Stimulated activated naive CD4-positive, alpha-beta T cell treated with Interleukin-2 at 50 U/mL for 16 hours (primary cell): ENCODE measurements at places on chromosomes 11 and 22.

DNA sequence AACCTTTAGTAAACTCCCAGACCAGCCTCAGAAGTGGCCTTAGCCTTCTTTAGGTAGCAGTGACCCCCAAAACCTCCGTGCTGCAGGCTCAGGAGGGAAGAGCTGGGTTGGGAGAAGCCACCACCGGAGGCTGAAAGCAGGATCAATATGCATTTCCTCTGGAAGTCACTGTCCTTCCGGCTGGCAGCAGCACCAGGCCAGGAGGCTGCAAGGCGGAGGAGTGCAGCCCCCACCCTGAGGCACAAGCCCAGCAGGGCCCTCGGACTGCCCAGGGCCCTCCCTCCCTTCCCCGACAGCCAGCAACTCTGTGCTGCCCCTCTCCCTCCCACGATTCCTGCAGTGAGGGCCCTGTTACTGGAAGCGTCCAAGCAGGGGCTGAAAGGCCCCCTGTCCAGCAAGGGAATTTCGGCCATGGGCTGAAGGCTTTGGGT, 3.2 kb upstream of the NRXN2 start:
- no peak for DNase-seq

DNA sequence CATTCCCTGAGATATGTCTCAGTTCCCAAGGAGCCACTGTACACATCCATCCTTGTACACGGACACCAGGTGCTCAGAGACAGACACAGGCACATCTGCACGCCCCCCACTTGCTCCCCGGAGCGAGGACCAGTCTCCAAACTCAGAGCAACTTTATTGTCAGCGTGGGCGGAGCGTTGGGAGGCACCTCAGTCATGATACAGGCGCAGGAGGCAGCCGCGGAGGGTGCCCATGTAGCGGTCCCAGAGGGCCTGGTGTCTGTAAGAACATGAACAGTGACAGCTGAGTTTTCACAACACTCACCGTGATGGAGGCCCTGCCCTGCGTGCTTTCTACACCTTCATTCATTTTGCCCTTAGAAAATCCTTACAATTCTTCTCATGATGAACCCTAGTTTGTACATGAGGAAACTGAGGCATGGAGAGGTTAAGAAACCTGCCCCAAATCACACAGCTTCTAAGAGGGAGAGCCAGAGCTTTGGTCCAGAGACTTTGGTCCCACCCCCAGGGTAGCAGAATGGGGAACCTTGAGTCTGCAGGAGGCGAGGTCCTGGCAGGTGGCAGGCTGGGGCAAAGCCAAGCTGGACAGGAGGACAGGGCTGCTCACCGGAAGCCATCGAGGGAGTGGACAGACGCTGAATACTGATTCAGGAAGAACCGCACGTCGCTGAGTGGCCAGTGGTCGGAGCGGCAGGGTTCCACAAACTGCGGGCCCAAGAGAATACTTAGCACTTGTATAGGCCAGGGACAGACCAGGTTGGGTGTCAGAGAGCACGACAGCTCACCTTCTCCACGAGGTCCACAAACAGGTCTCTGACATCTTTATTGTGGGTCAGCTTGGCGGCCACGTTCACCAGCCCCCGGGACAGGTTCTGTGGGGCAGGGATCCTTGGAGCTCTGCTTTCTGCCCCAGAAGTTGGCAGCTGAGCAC, 4.2 kb downstream of the FIBP start:
- no peak for DNase-seq

GRCh38 chr11:78830277-78830819, 255.7 kb upstream of the NARS2 start:
- DNase-seq = no peak

DNA sequence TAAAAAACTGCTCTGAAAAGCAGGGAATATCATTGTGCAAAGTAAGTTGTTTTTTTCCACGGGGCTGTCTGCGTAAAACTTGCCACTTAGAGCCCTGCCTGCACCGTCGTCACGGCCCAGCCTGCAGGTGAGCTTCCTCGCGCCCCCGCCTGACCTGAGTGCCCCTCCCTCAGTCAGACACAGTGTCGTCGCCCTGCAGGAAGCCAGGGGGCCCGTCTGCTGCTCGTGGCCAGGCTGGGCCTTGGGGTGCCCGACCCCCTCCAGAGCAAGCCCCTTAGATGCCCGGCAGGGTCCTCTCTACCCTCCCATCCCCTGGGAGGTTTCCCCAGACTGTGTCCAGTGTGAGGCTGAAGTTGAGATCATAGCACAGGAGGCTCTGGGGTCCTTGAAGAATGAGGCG, 31.6 kb downstream of the SBF1 start:
- DNase-seq = no peak

GRCh38 chr22:32531228-32531627, 56.6 kb downstream of the FBXO7 start:
- no peak for DNase-seq

DNA sequence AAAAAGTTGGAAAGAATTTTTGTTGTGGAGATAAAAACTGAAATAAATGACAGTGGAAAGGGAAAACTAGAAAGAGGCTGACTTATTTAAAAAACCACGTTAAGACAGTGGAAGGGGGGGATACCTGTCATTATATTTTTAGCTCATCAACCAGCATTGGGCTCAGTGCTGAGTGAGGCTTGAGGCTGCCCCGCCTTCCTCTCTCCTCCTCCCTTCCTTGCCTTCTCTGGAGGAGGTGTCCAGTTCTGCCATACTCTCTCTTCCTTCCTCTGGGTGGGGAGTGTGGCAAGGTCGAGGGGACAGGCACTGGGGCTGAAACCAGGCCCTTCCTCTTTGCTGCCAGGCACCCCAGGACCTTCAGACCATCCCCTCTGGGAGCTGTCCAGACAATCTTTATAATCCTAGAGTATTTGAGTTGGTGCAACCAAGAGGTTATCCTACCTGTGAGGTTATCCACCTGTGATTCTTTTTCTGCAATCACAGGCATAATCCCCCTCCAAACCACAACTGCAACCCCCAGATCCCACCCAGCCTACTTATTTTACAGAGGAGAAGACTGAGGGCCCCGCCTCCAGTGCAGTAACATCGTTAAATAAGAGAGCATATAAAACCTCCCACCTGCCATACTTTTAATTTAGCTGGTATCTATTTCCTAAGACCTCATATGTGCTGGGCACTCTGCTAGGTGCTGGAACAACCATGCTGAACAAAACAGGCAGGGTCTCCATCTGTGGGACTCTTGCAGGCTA, 578.5 kb downstream of the BUD13 start:
- no peak for DNase-seq

DNA sequence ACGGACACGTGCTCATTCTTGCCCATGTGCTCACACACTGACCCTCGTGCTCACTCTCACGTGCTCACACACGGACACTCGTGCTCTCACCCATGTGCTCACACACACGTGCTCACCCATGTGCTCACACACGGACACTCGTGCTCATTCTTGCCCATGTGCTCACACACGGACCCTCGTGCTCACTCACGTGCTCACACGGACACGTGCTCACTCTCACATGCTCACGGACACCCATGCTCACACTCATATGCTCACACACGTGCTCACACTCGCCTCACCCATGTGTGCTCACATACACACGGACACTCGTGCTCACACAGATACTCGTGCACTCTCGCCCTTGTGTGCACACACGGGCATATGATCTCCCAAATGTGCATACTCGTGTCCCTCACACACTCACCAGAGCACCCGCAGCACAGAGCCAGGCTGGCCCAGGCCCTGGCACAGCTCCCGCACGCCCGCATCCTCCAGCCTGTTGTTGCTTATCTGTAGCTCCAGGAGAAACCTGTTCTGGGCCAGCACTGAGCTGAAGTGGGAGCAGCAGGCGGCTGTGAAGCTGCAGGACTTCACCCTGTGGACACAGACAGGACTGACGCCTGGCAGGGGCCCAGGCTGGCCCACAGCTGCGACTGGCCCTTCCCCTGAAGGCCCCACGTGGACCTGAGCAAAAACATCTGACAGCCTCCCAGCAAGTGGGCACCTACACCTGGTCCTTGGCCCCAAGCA, 9.3 kb downstream of the RNH1 start:
- DNase-seq = no peak

DNA sequence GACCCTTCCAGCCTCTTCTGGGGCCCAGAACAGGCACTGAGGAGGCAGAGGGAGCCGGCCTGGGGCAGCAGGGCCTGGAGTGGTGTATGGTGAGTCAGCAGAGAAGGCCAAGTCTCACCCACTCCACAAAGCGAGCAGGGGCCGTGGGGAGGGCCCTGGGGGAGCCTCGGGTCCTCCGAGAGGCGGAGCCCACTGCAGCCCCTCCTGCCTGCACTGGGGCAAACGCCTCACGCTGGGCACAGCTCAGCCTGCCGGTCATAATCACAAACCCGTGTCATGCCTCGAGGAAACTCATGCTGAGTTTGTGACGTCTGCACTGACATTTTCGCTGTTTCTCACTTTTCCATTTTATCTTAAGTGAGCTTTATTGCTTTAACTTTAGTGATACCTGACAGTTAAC, 38.4 kb downstream of the TOLLIP start:
- DNase-seq = no peak

- DNase-seq = no peak
Measured at GRCh38 chr11:8731647-8732323, 49.2 kb downstream of the RPL27A start.

DNA sequence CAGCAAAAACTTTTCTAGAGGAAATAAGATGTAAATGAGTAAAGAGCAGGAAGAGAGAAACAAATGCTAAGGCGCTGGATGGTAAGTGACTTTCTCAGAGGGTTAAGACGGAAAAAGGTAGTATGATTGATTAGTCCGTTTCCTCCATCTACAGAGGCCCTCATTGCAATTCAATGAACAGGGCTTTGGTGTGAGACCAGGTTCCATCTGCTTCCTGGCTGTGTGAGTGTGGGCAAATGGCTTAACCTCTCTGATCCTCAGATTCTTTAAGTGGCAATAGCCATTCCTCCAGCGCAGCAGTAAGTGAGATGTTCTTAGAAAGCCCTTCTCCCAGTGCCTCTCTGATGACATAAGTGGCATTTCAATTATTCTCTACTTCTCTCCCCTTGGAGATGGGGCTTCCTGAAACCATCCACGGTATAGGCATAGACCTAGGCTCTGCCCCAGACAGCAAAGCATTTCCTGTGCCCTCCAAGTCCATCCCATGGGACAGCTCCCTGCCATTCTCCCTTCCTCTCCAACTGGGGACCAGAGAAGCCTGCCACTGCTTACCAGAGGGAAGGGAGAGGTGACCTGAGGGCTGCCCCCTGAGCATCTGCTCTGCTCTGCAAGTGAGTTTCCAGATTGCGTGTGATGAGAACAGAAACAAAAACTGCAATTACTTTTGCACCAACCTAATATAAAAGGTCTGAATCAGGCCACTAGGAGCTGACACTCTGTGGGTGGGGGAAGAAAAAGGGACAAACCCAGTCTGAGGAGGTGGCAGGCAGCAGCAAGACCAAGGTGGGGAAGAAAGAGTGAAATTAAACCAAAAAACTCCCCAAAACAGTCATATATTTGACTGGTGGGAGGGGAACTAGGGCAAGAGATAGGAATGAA, 12.7 kb upstream of the CD44 start:
- peak; percentile 65 for DNase-seq

DNA sequence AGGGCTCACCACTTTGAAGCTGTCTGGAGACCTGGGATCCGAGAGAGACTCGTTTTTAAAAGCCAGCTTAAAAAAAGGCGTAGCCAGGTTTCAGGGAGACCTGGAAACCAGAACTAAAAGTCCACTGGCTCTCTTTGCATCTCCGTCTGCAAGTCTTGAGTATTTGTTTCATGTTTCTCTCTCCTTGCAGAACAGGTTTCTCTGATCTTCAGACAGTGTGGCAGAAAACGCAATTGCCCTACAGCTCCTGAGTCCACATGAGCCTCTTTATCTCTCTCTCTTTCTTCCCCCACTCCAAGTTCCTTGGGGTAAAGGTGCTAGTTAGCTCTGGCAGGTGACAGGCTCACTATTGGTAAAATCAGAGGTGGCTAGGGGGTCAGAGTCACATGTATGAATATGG, 67.0 kb upstream of the AMPD3 start:
- DNase-seq = no peak

DNA sequence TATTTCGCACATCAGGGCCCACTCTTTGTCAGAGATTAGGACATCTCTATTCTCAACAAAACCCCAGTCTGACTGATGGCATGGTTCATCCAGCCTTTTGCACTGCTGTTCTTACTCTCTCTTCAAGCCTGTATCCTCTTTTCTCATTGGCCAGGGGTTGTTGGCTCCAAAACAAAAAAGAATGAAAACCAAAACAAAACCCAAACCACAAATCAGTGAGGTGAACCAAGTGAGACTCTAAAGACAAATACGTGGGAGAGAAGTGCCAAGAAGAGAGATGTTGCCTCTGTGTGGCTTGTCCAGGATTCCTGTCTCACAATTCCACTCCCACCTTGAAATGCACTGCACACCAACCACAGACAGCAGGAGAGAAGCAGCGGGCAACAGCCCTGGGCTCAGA, 278.9 kb upstream of the NARS2 start:
- no peak for DNase-seq

DNA sequence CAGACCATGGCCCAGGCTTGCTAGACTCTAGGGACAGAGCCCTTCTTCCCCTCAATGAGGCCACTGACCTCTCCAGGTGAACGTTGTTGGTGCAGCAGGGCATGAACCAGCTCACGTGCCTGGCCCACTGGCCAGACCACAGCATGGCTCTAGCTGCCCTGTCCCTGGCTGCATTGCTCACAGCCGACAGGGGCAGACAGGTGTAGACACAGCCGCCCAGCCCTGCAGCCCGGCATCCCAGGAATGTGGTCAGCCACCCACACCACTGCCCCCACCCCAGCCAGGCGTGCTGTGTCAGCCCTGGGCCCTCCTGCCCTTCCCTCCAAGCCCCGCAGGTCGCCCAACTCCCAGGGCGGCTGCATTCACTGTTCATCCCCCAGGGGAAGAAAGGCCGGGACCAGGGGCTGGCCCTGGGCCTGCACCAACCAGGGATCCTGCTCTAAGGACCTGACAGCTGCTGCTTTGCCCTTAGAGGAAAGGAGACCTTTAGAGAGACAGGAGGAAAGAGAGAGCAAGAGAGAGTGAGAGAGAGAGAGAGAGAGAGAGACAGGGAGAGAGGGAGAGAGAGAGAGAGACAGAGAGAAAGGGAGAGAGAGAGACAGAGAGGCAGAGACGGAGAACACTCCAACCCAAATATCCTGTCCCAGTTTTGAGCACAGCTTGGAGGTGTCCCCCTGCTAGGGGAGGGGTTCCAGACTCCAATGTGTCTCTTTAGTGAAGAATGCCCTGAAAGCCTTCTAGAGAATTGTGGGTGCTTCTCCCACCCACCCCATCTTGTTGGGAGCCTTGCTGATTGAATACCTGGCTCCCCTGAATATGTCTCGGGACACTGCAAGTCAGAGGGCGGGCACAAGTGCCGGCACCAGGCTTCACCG, 44.2 kb upstream of the LINC01488 start:
- DNase-seq = no peak
